GM12864 (cell line): ENCODE measurements at places on chromosomes 2 and 18.

GRCh38 chr2:44087714-44088092, 81.0 kb upstream of the PPM1B start:
- DNase-seq = no peak

- no peak for DNase-seq
These were observed 7.1 kb downstream of the ZNF407 start for GRCh38 chr18:74604774-74605173.

- DNase-seq = peak; percentile 79
These were observed 33.8 kb upstream of the ACYP2 start for GRCh38 chr2:54081574-54081973.

DNA sequence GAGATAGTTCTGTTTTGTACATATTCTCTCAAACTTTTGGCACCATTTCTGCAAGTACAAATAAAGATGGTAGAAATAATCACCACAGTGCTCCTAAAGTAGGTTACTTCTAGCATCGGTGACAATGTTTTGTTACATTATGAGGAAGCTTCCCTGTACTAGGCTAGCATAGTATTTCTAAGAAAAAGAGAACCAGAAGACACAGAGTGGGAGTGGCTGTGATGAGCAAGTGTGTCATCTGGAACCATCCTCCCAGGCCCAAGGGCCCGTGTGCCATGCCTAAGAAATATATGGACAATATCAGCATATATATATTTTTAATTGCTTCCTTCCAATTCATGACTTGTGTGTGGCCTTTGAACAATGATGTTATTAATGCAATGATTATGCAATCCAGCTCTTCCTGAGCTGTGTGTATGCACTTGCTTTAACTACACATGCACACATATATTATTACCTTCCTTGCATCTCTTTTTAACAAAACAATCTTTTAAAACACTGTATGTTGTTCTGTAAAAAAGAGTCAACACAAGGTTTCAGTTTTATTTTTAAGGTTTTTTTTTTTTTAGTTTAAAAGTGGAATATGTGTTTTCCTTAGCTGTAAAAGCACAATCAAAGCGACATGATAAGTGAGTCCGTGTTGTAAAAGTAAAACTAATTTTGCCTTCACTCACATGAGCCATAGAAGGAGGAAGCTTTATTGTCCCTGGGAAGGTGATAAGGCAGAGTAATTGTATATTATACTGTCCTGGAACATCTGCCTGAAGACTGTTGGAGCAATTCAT, 303.9 kb downstream of the ZNF407 start:
- DNase-seq = no peak

DNA sequence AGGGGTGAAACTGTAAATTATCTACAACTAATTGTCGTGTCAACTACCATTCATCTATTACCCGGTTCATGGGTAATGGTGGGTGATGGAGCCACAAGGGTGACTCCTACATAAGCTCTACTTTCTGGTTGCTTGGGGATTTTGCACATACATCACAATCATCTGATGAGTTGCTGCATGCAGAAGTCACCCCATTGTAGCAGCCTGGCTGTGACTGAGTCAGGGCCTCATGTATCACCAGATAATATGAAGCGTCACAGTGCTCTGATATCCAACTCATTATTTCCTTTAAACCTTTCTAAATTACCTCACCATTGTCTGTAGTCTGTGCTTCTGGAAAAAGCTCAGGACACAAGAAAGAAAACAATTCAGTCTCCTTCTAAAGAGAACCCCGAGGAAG, 32.4 kb upstream of the GORASP2 start:
- no peak for DNase-seq

DNA sequence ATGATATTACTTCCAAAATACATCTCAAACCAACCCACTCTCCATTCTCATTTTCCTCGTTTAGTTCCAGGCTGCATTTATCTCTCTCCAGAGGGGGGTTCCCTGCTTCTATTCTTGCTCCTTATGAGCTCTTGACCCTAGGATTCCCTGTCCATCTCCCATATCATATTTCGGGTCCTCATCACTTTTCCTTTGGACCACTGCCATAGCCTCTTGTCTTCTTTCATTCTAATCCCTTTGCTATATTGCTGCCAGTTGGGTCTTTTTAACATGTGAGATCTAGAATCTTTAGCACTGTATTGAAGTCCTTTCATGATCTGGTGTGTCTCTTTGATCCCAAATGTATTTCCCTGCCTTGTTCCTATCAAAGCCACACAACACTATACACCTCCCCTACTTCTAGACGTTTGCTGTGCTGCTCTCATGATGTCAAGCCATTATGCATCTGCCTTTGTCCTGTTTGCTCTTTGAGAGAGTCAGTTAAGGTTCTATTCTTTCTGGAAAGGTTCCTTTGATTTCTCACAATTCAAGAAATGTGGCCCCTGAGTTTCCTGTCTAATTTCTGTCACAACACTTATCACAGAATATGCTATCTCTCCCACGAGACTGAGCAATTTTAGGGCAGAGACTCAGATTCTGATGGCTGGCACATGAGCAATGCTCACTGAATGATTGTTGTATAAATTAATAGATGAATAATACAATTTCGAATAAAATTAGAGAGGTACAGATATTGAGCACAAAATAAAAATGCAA, 43.2 kb upstream of the SESTD1 start:
- no peak for DNase-seq

GRCh38 chr2:237865623-237866041, 6.2 kb downstream of the RAMP1 start:
- DNase-seq = no peak

GRCh38 chr2:132671151-132671835, 1.3 kb upstream of the LYPD1 start:
- no peak for DNase-seq

DNA sequence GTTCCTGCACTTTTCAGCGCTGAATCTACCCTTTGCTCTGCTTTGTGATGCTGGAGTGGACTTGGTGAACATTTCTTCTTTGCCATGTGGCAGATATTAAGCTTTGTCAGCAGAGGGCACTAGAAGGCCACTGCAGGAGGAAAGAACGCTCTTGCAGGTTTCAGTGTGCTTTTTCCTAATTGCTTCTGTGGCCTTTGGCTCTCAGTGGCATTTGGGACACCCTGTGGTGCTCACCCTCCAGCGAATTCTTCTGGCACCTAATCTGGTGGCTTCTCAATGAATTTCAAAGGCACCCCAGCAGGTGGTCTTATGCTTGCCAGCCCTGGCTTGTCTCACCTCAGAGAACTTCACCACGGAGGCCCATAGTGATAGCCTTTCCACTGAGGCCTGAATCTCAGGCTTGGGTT, 146.7 kb downstream of the MYO3B start:
- peak; percentile 16 for DNase-seq

- DNase-seq = no peak
These were observed 66.3 kb downstream of the FIGN start for GRCh38 chr2:163669506-163669905.

- no peak for DNase-seq
These were observed 26.8 kb downstream of the SH3RF3 start for GRCh38 chr2:109155553-109156451.

DNA sequence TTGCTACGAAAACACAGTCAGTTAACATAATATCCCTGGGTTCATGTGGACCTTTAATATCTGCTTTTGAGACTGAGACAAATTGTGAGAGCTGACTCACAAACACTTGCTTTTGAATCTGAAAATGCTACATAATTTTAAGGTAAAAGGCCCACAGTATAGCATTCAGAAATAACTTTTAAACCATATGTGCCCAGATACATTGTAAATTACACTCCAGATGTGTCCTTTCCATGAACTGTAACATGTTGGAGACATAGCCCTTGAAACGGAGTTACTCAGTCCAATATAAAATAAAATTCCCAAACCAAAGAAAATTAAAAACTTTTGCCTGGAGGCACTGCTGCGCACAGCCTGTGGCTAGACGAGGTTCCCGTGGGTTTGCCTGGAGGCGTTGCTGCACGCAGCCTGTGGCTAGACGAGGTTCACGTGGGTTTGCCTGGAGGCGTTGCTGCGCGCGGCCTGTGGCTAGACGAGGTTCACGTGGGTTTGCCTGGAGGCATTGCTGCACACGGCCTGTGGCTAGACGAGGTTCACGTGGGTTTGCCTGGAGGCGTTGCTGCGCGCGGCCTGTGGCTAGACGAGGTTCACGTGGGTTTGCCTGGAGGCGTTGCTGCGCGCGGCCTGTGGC, 131.9 kb upstream of the ALKAL2 start:
- no peak for DNase-seq

- no peak for DNase-seq
These were observed 94.8 kb upstream of the ARL5A start for GRCh38 chr2:151922845-151923666.

- no peak for DNase-seq
These were observed 16.9 kb downstream of the ERCC3 start for GRCh38 chr2:127277028-127277427.

GRCh38 chr2:144654523-144654922, 134.6 kb upstream of the ZEB2 start:
- DNase-seq = no peak

GRCh38 chr2:227103583-227103982, 60.4 kb downstream of the COL4A4 start:
- DNase-seq = no peak

- no peak for DNase-seq
These were observed 22.9 kb downstream of the DOK1 start for GRCh38 chr2:74577448-74577847.

DNA sequence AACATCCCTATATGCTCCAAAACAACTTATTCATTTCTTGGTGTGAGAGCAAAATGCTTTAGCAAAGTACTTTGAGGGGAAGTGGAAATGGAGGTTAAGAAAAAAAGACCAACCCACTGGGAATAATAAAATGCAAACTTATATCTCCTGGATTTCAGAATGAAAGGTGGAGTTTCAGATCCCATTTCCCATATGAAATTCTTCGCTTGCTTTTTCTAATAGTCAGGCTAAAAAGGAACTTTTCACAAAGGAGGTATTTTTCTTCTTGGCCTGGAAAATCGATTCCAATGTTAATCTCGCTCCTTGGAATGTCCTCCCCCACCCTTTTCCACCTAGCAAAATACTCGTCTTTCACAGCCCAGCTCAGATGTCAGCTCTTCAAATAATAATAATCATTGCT, 360.9 kb downstream of the LPIN1 start:
- no peak for DNase-seq

GRCh38 chr2:290090-290722, 2.3 kb upstream of the ALKAL2 start:
- DNase-seq = no peak

DNA sequence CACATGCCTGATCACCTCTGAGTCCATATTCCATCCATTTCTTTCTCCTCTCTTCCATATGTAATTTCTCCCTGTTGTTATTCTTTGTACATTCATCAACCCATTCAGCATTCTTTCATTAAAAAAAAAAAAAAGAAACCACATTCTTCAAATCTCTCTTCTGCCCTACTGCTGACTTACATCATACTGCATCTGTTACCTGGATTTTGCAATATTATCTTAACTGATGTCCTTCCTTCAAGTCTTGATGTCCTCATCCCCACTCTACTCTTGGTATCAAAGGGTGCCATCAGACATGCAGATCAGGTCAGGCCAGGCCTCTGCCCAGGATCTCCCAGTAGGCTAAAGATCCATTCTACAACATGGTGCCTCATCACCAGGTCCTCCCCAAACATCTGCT, 90.6 kb downstream of the SGPP2 start:
- no peak for DNase-seq

GRCh38 chr2:219521066-219521880, 7.0 kb downstream of the ASIC4 start:
- no peak for DNase-seq

- DNase-seq = no peak
These were observed 298.6 kb upstream of the HNRNPA3 start for GRCh38 chr2:176913955-176914354.

GRCh38 chr18:44582456-44582855, 98.2 kb upstream of the SETBP1 start:
- DNase-seq = no peak

GRCh38 chr18:78408623-78409022, 571.0 kb upstream of the SALL3 start:
- no peak for DNase-seq

GRCh38 chr2:231910771-231911170, 15.4 kb downstream of the NPPC start:
- DNase-seq = no peak

DNA sequence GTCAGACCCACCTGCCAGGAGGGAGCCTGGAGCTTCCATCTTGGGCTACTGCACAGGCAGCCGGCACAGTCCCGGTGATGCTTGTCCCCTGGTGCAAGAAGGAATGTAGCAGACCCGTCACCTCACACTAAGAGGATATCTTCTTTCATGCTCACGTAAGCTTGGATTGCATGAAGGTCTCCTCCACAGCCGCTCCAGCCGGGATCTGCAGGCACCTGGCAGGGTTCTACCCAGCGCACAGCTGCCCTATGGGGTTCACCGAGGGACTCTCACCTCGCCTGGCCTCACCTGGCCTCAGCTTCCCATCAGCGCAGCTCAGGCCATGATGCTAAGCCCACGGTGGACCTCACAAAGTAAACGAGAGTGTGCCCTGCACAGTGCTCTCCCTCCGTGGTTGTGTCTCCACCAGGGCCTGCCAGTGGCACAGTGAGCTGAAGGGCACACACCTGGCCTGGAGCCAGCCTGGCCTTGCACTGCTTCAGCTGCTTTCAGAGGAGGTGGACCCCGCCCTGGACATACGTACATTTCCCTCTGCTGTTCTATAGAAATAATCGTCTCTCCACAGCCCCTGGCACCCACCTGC, 239.1 kb downstream of the SEPTIN10 start:
- no peak for DNase-seq

- no peak for DNase-seq
These were observed 419.6 kb upstream of the POU3F3 start for GRCh38 chr2:104434318-104434792.

GRCh38 chr2:200091126-200091525, 135.7 kb downstream of the MAIP1 start:
- DNase-seq = no peak

DNA sequence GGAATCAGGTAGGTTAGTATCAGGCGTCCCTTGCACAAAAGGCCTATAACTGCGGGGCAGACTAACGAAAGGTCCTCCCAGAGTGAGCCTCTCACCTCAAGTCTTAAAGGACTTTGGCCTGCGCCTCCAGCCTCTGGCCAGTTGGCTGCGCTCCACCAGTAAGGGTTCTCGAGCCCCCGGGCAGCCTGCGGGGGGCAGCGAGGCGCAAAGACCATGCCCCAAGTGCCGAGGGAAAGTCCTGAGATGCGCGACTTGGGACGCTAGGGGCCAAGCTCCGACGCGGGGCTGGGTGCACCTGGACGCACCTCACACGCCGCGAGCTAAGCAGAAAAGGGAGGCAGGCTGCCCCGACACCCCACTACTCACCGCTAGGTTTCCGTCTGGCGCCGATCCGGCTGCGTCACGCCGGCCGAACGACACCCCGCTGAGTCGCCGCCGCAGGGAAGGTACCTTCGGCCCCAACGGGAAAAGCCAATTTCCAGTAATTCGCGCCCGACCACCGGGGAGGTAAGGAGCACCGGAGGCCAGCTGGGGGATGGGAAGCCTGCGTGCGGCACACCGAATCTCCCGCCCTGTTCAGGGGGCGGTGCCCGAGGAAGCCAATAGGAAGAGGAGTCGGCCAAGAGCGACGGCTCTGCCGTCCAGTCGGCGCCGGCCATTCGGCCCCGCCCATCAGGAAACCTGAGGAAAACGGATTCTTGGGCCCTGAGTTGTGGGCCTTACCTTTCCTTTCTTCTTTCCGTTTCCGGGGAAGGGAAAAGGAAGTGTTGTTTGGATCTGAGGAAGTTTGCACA, at the start of gene ORC2:
TSS of gene ORC2 (minus strand) at position 537 of the 794 bp plus-strand sequence. CDS start 5,537 bp downstream, outside the sequence.
- DNase-seq = peak; percentile 79

- DNase-seq = no peak
These were observed 1.2 kb downstream of the PIEZO2 start for GRCh38 chr18:11147962-11148679.

GRCh38 chr2:201208563-201209252, 25.8 kb downstream of the CASP10 start:
- DNase-seq = no peak

GRCh38 chr2:38495880-38496279, 106.8 kb downstream of the HNRNPLL start:
- no peak for DNase-seq
